Peyer's patch (tissue), 4 donors: ENCODE measurements at places on chromosomes 11 and 22.

DNA sequence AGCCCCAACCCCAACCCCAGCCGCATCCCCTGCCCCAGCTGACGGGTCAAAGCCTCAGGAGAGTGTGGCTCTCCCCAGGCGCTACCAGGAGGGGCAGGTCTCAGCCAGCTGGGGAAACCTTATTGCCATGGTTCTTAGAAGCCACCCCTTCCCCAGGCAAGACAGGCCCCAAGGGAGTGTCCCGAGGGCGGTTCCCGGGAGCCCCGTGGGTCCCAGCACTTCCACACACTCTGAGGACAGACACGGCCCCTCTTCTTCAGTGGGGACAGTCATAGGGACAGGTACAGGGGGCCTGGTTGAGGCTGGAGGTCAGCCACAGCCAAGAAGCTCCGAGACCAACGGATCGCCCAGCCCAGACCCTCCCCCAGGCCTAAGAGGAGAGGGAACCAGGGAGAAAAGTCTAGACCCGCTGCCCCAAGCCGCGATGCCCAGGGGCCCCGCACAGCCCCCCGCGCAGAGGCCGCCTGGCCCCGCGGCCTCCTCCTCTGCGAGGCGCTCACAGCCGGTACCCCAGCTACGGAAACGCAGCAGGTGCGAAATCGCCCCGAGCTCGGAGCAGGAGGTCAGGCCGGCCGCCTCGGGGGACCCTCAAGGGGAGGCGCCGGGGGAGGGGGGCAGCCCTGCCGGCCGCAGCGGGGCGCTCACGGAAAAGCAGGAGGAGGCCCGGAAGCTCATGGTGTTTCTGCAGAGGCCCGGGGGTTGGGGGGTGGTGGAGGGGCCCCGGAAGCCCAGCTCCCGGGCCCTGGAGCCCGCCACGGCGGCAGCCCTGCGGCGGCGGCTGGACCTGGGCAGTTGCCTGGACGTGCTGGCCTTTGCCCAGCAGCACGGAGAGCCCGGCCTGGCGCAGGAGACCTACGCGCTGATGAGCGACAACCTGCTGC is 2.6 kb downstream of the KLHDC7B start:
- H3K4me1 ChIP-seq: peaks cover 39% of the 10 kb centered on the region
- H3K27ac ChIP-seq: peak overlapping the region; percentile 84
- no peaks in the 10 kb centered on the region for H3K36me3 ChIP-seq
- peak overlapping the region; percentile 48 for H3K4me3 ChIP-seq
- H3K27me3 ChIP-seq: no peaks in the 10 kb centered on the region
- DNase-seq: peak; percentile 80

DNA sequence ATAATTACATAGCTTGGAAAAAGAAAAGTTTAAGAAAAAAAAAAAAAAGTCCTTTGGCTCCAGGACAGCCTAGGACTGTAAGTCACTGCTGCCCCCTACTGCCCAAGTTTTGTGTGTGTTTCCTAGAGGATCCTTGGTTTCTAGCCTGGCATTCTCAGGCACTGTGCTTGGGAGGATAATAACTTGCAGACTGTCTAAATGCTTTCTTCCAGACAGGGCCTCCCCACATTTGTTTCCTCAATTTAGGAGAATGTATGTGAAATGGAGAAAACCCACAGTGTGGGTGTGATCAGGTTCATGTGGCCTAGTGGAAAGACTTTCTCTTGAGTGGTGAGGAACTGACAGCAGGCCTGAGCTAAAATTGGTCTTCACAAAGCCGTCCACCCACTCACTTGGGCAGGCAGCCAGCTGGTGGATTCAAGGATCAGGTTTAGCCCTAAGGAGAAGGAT is 191.0 kb downstream of the NAV2 start:
- no peak overlapping the region for H3K27ac ChIP-seq
- no peaks in the 10 kb centered on the region for H3K4me1 ChIP-seq
- no peaks in the 10 kb centered on the region for H3K27me3 ChIP-seq
- DNase-seq: peak; percentile 87
- no peaks in the 10 kb centered on the region for H3K36me3 ChIP-seq

GRCh38 chr11:65498042-65498726 is 661 bp upstream of the MALAT1 start:
- peak overlapping the region; percentile 67 for H3K4me3 ChIP-seq
- no peaks in the 10 kb centered on the region for H3K27me3 ChIP-seq
- no peaks in the 10 kb centered on the region for H3K36me3 ChIP-seq
- no peak for DNase-seq
- H3K27ac ChIP-seq: peak overlapping the region; percentile 98

- H3K4me1 ChIP-seq: peaks cover 6% of the 10 kb centered on the region
- no peak overlapping the region for H3K27ac ChIP-seq
- no peak for DNase-seq
- no peaks in the 10 kb centered on the region for H3K27me3 ChIP-seq
Measured at GRCh38 chr22:38471237-38471636, 3.3 kb downstream of the KDELR3 start.

- no peak overlapping the region for H3K4me3 ChIP-seq
- no peak overlapping the region for H3K27ac ChIP-seq
- no peaks in the 10 kb centered on the region for H3K27me3 ChIP-seq
- no peaks in the 10 kb centered on the region for H3K36me3 ChIP-seq
Measured at GRCh38 chr11:102868339-102868738, 6.4 kb downstream of the MMP12 start.

- H3K4me1 ChIP-seq: no peaks in the 10 kb centered on the region
- no peaks in the 10 kb centered on the region for H3K36me3 ChIP-seq
- no peak overlapping the region for H3K4me3 ChIP-seq
- DNase-seq: no peak
- H3K27ac ChIP-seq: no peak overlapping the region
Measured at GRCh38 chr11:14625586-14626205, 17.9 kb upstream of the PDE3B start.

DNA sequence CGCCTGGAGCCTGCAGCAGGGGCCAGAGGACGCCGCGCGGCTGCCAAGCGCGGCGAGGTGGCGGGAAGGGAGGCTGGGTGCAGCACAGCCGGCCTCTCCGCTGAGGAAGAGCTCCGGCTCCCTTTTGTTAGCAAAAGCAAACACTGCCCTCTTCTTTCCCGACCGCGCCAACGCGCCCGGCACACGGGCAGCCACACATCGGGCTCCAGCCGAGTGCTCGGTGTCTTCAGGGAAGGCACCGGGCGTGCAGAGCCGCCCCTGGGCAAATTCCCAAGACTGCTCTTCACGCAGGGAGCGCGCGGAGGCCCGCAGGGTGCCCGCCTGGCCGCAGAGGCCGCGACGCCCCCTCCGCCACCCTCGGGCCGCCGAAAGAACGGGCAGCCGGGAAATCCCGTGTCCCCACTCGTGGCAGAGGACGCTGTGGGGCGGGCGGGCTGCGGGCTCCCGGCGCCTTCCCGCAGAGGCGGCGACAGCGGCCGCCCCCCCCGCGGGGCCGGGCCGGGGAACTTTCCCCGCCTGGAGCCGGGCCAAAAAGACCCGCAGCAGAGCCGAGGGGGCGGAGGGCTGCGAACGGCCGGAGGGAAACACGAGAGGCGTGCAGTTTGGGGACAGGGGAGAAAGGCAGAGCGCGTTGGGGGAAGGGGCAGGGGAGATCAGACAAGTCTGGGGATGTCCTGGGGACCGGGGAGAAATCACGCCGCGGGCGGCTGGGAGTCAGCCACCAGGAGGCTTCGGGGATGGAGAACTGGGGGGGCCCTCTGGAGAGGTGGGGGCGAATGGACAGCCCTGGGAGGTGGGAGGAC is 931 bp downstream of the CADM1 start:
- DNase-seq: peak; percentile 67
- H3K4me1 ChIP-seq: no peaks in the 10 kb centered on the region
- H3K27me3 ChIP-seq: no peaks in the 10 kb centered on the region
- H3K4me3 ChIP-seq: peak overlapping the region; percentile 72

DNA sequence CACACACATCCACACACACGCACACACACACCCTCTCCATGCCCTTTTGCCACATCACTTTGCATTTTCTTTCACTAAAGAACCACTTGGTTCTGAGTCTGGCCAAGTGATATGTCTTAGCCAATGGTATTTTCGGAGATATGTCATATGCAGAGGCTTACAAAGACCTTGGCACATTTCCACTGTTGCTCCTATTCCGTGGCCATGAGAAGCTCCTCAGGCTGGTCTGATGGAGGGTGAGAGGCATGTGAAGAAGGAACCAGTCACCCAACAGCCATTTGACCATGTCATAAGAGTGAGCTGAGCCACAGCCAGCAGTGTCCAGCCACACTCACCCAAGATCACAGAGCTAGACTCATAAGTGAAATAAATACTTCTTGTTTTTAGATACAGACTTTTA is 212.6 kb upstream of the NAV2 start:
- no peaks in the 10 kb centered on the region for H3K27me3 ChIP-seq
- no peak overlapping the region for H3K27ac ChIP-seq
- no peaks in the 10 kb centered on the region for H3K36me3 ChIP-seq
- no peak for DNase-seq
- H3K4me1 ChIP-seq: no peaks in the 10 kb centered on the region

GRCh38 chr11:115302946-115303703 is 201.1 kb downstream of the CADM1 start:
- H3K4me3 ChIP-seq: no peak overlapping the region
- no peak for DNase-seq
- no peak overlapping the region for H3K27ac ChIP-seq
- H3K36me3 ChIP-seq: no peaks in the 10 kb centered on the region
- H3K4me1 ChIP-seq: no peaks in the 10 kb centered on the region

DNA sequence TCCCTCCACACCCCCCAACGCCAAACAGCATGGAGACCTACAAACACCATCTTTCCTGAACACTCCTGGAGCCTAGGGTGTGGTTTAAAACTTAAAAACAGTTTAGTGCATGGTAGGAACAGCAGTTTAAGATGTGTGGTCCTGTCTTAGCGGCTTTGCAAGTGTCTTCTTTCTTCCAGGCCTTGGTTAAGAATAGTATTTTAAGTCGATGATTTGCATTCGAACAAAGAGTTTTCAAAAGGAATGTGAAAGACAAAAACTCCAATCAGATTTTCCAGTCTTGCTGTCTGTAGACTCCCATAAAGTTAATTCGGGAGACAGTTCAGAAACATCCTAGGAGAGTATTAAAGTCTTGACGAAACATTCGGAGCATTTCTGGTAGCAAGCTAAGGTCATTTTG is 3.7 kb downstream of the FGF4 start:
- H3K27me3 ChIP-seq: peaks cover 24% of the 10 kb centered on the region
- H3K36me3 ChIP-seq: no peaks in the 10 kb centered on the region
- no peak for DNase-seq
- no peak overlapping the region for H3K4me3 ChIP-seq
- no peaks in the 10 kb centered on the region for H3K4me1 ChIP-seq

DNA sequence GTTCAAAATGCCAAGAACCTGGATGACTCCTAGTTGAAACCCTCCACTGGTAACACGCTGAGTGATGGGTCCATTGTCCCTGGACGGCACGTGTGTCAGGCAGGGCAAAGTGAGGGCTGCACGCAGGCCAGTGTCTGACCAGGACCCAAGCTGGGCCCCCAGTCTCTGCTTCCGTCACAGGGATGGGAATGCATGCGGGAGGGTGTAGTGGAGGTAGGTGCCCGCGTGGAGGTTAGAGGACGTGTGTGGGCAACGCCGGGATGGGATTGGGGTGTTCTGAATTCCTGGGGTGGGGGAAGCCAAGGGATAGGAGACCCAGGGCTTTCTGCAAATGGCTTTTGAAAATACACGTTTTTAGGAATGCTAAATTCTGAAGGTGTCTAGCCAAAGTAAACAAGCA is 943.3 kb downstream of the BRD1 start:
- no peaks in the 10 kb centered on the region for H3K4me1 ChIP-seq
- H3K27ac ChIP-seq: no peak overlapping the region
- no peak for DNase-seq
- H3K36me3 ChIP-seq: no peaks in the 10 kb centered on the region
- H3K4me3 ChIP-seq: no peak overlapping the region

DNA sequence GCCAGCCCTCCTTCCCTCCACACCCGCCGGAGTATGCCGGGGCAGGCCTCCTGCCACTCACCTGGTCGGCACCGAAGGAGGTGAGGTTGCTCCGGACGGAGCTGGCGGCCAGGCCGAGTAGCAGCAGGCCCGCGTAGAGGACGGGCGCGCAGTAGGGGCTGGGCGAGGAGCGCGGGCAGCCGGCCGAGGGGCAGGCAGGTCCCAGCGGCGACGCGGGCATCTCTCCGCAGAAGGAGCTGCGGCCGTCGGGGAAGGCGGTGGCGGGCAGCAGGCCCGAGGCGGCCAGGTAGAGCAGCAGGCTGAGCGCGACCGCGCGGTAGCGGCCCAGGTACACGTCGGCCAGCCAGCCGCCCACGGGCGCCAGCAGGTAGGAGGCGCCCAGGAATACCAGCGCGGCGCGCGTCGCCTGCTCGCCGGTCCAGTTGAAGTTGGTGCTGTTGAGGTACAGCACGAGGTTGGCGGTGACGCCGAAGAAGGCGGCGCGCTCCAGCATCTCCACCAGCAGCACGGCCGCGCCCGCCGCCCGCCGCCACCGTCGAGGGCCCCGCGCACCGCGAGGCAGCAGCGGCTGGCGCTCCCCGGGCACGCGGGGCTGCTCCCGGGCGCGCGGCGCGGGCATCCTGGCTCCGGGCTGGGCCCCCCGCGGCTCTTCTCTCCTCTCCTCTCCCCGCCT is 907 bp downstream of the SLC15A3 start:
- no peak for DNase-seq
- peak overlapping the region; percentile 57 for H3K4me3 ChIP-seq
- H3K4me1 ChIP-seq: no peaks in the 10 kb centered on the region

GRCh38 chr11:73851046-73851764 is 25.4 kb downstream of the COA4 start:
- H3K27ac ChIP-seq: no peak overlapping the region
- H3K27me3 ChIP-seq: no peaks in the 10 kb centered on the region
- H3K4me1 ChIP-seq: no peaks in the 10 kb centered on the region

GRCh38 chr11:45704635-45705034 is 39.2 kb upstream of the CHST1 start:
- no peak for DNase-seq
- H3K27me3 ChIP-seq: no peaks in the 10 kb centered on the region
- no peak overlapping the region for H3K4me3 ChIP-seq
- no peak overlapping the region for H3K27ac ChIP-seq
- no peaks in the 10 kb centered on the region for H3K36me3 ChIP-seq
